ENCODE measurements at places on chromosomes 3 and 15. TPM values are rescaled to one million over a fixed set of nuclear protein-coding genes. Genes with fewer than 3 reads are reported as not detected.

Gene PRTG
- not detected for total RNA-seq

Gene EOMES
- 0.25 TPM for total RNA-seq

GRCh38 chr15:92571824-92572223, 83.8 kb downstream of the FAM174B start:
- no peak overlapping the region for H3K4me3 ChIP-seq
- H3K27ac ChIP-seq, result no peak overlapping the region
- no peaks in the 10 kb centered on the region for H3K36me3 ChIP-seq
- no peak for DNase-seq

- H3K4me1 ChIP-seq, result peaks cover 28% of the 10 kb centered on the region
- peak overlapping the region; percentile 56 for H3K27ac ChIP-seq
- peak; percentile 84 for DNase-seq
- peak overlapping the region; percentile 56 for H3K4me3 ChIP-seq
- H3K27me3 ChIP-seq, result peaks cover 36% of the 10 kb centered on the region
- no peaks in the 10 kb centered on the region for H3K36me3 ChIP-seq
These were observed 70.7 kb downstream of the SLC12A8 start for GRCh38 chr3:125141596-125142419.

DNA sequence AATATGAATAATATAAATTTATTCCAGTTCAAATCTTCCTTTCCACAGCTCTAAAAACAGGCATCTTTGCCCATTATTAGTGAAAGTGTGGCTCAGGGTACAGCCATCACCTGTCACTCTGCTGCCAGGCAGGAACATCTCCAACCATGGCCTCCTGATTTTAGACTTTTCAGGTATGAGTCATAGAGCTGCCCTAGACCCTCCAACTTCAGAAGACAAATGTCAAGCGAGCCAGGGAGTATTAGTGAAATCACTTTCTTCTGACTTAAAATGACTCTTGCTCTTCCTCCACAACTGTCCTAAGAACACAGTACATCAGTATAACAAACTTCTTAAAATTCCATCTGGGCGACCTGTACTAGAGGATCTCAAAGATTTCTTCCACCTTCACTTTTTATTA, 78.1 kb upstream of the AKAP13 start:
- no peaks in the 10 kb centered on the region for H3K36me3 ChIP-seq
- no peaks in the 10 kb centered on the region for H3K27me3 ChIP-seq
- peaks cover under 1% of the 10 kb centered on the region for H3K4me1 ChIP-seq

- peaks cover 45% of the 10 kb centered on the region for H3K36me3 ChIP-seq
- no peak overlapping the region for H3K4me3 ChIP-seq
- no peaks in the 10 kb centered on the region for H3K27me3 ChIP-seq
- peak; percentile 81 for DNase-seq
- H3K27ac ChIP-seq, result peak overlapping the region; percentile 74
These were observed 36.3 kb upstream of the FBXL22 start for GRCh38 chr15:63560741-63561448.

- DNase-seq, result no peak
- peaks cover 3% of the 10 kb centered on the region for H3K27me3 ChIP-seq
- no peak overlapping the region for H3K27ac ChIP-seq
- no peaks in the 10 kb centered on the region for H3K36me3 ChIP-seq
These were observed 125.8 kb upstream of the KCNH8 start for GRCh38 chr3:19022546-19022945.

GRCh38 chr3:72489901-72490300, 358.3 kb downstream of the SHQ1 start:
- H3K27me3 ChIP-seq, result no peaks in the 10 kb centered on the region
- no peak for DNase-seq
- no peak overlapping the region for H3K4me3 ChIP-seq
- H3K27ac ChIP-seq, result no peak overlapping the region
- H3K36me3 ChIP-seq, result peaks cover 21% of the 10 kb centered on the region

GRCh38 chr3:165775824-165776223, 61.4 kb downstream of the BCHE start:
- no peaks in the 10 kb centered on the region for H3K36me3 ChIP-seq
- no peak overlapping the region for H3K27ac ChIP-seq
- H3K27me3 ChIP-seq, result no peaks in the 10 kb centered on the region

All from activated CD4-positive, alpha-beta T cell treated with anti-CD3 and anti-CD28 coated beads for 36 hours (primary cell).